ENCODE measurements at places on chromosomes 5 and 9. TPM values are rescaled to one million over a fixed set of nuclear protein-coding genes. Genes with fewer than 3 reads are reported as not detected.

TLR4 gene
- polyA plus RNA-seq: 7.9 TPM

DNA sequence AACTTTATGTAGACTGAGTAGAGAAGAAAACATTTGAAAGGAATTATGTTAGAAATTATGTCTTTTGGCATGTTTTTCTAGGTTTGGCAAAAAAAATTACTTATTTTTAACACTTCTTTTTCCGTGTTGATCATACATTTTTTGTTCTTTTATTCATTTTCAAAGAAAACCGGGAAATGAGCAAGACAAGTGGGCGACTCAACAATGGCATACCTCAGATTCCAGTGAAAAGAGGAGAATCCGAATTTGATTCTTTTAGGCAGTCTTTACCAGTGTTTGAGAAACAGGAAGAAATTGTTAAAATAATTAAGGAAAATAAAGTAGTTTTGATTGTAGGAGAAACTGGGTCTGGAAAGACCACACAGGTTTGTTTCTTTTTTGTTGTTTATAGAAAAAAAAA lies 12.9 kb downstream of the YTHDC2 start:
- DNase-seq: no peak

DNA sequence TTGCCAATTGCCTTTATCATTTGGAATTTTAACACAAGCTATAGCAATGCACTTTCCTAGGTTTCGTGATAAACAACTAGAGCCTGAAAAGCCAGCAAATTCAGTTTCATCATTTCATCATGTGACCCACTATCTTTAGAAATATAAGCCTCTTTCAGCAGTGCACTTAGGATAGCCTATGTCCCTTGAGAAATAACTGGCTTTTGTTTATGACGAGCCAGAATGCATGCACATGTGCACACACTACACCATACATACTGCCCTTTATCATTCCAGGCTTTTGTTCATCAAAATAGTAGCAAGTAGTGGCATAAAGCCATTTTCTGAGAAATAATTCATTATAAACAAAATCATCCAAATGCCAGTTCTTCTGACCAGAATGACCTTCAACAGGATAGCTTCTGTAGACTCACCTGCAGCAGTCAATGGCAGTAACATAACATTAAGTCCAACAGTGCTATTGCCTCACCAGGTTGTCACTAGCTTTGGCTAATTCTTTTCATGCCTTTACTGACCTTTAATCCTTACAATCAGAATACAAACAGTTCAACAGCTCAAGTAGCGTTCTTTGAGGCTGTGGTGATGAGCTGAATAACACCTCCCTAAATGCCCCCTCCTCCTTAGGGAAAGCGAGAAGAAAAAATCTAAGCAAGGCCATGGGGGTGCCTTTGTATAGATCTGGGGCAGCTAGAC lies 132.3 kb upstream of the SMARCA2 start:
- DNase-seq: no peak

- DNase-seq: no peak
Observed at GRCh38 chr9:133351526-133351907, 3.5 kb downstream of the RPL7A start.
